ENCODE measurements at places on chromosomes 2 and 18. TPM values are rescaled to one million over a fixed set of nuclear protein-coding genes. Genes with fewer than 3 reads are reported as not detected.
A peak's percentile ranks its signal among the peaks of the same experiment; 100 is the strongest.

GRCh38 chr2:173048897-173049661 lies 26.6 kb upstream of the MAP3K20 start:
- peak; percentile 68 for DNase-seq

The TRPM8 gene
- total RNA-seq: not detected

DNA sequence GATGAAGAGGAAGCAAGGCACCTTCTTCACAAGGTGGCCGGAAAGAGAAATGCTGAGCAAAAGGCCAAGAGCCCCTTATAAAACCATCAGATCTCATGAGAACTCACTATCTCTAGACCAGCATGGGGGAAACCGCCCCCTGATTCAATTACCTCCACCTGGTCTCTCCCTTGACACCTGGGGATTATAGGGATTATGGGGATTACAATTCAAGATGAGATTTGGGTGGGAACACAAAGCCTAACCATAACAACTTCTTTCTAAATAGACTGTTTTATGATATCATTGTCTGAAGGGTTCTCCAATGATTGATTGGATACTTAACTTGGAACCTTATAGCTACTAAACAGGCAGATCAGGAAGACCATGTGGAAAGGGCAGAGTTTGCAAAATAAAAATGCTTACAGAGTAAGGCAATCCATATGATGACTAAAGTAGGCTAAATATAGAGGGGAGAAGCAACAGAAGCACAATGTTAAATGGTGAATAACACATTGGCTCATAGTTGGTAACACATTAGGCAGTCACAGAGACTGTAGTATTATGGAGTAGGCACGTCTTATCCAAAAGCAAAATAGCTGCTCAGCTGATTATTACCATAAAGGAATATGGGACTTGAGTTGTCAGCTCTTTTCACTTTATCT lies 179.0 kb downstream of the BARD1 start:
- DNase-seq: no peak

- DNase-seq: no peak
Measured at GRCh38 chr2:81437456-81438000, 1133.0 kb upstream of the LRRTM1 start.

GRCh38 chr2:206083602-206084438 lies 2.2 kb downstream of the INO80D start:
- DNase-seq: no peak

- no peak for DNase-seq
Measured at GRCh38 chr2:209097168-209097567, 326.7 kb upstream of the MAP2 start.

DNA sequence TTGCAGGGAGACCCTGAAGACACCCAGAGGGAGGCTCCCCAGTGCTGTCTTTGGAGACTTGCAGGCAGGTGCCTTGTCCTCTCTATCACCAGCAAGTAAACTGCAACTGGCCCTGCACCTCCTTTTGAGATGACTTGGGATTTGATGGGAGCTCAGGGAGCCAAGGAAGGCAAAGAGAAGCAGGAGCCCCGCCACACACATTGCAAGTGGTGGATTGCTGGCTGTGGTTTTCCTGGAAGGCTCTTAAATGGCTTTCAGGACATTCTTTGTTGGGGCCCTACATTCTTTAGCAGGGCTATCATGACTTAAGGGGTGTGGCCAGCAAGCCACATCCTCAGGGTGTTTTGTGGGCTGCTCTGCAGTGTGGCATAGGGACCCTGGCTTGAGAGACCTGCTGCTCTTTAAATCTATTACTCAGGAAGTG lies 39.9 kb upstream of the CDC42EP3 start:
- DNase-seq: no peak

All from tibial nerve (tissue), 4 donors.